ENCODE measurements at places on chromosomes 7 and 10.

- DNase-seq = peak; percentile 54
Observed at GRCh38 chr7:150986099-150986512, 4.7 kb upstream of the NOS3 start.

- no peak for DNase-seq
Observed at GRCh38 chr7:113119429-113119828, 1.1 kb upstream of the SMIM30 start.

GRCh38 chr10:35780970-35781642, 139.0 kb upstream of the FZD8 start:
- DNase-seq = no peak

GRCh38 chr7:19728716-19729115, 19.9 kb upstream of the POLR1F start:
- DNase-seq = no peak

- peak; percentile 17 for DNase-seq
Observed at GRCh38 chr10:125979976-125980375, 83.6 kb downstream of the FANK1 start.
